Esophagus mucosa (tissue), 1 donor: ENCODE measurements at places on chromosomes 5 and 9.

- ATAC-seq, result no peak
Measured at GRCh38 chr9:800591-801150, 40.8 kb upstream of the DMRT1 start.

DNA sequence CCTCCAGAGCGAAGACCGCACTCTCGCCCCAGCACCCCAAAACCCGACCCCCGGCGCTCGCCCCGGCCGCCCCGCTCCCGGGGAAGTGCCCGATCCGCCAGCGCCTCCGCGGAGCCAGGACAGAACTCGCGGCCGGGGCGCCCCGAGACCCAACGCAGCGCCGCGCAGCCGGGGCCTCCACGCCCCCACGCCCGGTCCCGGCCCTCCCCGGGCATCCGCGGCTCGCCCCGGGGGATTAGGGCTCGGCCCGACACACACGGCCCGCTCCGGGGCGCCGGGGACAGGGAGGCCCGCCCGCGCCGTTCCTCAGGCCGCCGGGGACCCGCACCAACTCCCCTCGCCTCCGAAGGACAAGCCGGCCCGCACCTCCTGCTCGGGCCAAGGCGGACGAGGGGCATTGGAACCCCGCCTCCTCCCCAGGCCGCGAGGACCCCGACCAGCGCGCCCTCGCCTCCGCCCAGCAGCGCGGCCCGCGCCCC, 544 bp downstream of the FNBP1 start:
- peak; percentile 62 for ATAC-seq

- ATAC-seq, result no peak
Measured at GRCh38 chr5:87245451-87245850, 22.2 kb upstream of the RASA1 start.

DNA sequence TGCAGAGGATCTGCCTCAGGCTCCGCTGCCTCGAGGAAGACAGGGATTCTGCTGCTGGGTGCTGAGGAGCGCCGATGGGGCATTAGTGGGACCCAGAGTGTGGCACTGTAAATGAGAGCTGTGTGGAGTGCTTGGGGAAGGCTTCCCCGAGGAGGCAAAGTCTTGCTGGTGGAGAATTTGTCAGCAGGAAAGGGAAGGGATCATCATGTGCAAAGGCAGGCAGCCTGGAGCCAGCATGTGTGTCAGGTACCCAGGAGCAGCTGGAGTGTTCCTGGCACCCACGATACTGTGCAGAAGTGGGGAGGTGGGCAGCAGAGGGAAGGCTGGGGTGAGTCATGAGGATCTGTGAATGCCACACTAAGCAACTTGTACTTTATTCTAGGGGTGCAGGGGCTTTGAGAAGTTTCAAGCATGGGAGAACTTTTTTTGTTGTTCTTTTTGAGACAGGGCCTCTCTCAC, 12.3 kb downstream of the B4GALT7 start:
- ATAC-seq, result no peak

- ATAC-seq, result no peak
Measured at GRCh38 chr5:168057905-168058304, 233.5 kb upstream of the WWC1 start.

DNA sequence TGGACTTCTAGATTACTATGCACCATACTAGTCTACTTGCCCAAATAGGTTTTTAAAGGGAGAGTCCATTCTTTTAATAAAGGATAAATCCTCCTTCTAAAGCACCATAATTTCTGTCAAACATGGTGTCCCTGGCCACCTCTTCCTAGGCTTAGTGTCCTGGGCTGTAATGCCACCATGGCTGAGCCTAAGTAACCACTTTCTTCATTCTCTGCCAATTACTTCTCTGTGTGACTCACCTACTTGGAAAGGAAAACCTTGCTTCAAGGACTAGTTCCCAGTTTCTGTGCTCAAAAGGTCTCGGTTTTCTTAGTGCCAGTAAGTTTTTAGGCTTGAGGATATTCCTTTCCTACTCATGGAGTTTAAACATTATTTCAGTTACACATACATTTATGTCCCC, 273.4 kb downstream of the DENND1A start:
- no peak for ATAC-seq

- ATAC-seq, result no peak
Measured at GRCh38 chr5:135425641-135426040, 21.5 kb downstream of the DCANP1 start.
